Inflammatory macrophage (primary cell): ENCODE measurements at places on chromosomes 5 and 9.

- DNase-seq, result no peak
Measured at GRCh38 chr9:124285490-124285889, 27.7 kb downstream of the NEK6 start.

DNA sequence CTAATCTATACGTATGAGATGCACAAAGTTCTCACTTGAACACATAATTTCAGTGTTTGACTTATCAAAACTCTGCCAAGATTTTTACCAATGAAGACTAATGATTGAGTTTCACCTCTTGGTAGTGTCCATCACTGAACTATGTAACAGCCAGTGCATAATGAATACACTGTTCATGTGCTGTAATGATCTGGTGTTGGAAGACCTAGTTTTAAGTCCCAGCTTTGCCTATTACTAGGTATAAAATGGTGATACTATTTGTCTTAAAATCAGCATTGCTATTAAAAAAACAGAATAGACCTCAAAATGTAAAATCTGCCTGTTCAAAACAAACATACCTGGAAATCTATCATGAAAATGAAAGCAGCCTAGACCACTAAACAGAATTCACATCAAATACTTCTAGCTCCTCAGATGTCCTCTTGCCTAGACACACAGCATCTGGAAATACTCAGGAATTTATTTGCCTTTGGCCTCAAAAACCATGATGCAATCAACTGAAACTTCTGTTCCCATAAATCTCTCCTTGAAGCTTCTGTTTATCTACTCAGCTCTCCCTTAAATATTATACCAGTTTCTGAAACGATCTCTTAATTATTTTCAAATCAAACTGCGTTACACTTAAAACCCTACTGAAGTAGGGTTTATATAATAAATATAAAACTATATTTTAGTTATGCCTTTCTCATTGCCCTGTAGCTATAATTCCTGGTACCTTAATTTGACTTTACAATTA lies 38.1 kb downstream of the MRPS27 start:
- no peak for DNase-seq

GRCh38 chr5:158679221-158679641 lies 420.5 kb downstream of the EBF1 start:
- DNase-seq, result no peak

DNA sequence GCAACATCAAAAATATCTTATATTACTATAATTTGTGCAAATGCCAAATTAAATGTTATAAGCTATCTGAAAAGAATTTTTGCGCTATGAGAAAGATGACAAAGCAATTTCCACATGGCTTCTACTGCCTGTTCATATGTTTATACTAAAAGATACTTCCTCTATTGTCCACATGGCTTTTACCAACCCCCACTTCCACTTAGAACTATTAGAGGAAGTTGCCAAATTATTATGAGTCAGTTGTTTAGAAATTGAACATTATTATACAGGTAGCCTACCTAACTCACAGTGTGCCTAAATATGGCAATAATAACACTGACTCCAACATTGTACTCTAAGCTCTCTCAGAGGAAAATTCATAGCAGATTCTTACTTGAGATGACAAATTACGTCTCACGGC lies 37.6 kb upstream of the SLC27A6 start:
- DNase-seq, result peak; percentile 45

GRCh38 chr9:7146582-7146981 lies 388.8 kb downstream of the KDM4C start:
- DNase-seq, result no peak

GRCh38 chr5:13866792-13867191 lies 77.7 kb downstream of the DNAH5 start:
- DNase-seq, result no peak
